OCI-M1 (cell line): ENCODE measurements at places on chromosomes 2 and 18.
A peak's percentile ranks its signal among the peaks of the same experiment; 100 is the strongest.

DNA sequence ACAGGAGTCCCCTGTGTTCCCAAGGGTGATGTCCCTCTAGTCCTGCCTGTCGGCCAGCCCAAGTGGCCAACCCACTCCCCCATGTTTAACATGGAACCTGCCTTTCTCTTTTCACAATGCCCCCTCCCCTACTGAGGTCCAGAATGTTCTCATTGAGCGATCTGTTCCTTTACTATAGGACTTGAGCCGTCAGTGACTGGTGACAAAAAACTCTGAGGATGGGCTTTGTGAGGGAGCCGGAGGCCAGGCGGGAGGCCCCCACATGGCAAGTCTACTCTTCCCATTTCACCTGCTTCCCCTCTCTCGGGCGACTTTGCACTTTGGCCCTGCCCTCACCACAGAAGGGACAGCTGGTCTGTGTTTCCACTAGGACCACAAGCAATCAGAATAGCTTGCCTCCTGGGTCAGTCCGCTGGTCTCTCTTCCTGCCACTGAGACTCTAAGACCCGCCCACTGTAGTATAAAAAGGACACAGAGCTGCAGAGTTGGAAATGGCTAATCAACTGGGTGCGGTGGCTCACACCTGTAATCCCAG, 146.5 kb upstream of the RAB12 start:
- no peak for DNase-seq

DNA sequence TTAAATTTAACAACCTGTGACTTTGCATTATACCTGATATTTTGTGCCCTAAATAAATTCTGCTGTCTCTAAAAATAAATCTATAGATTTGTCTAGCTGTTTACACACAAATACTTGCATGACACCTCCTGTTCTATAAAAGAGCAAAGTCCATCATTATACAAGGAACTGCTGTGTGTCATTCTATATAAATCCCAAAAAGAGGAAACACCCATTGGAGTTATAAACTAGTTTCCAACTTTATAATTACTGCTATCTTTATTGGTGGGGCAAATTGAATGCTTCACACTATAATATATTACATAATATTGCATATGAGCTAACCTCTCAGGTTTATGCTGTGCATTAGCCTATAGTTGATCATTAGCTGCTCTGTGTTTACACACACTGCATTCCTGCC, 504.4 kb downstream of the SATB2 start:
- no peak for DNase-seq

GRCh38 chr2:224523626-224524577, 61.3 kb downstream of the CUL3 start:
- DNase-seq, result no peak

DNA sequence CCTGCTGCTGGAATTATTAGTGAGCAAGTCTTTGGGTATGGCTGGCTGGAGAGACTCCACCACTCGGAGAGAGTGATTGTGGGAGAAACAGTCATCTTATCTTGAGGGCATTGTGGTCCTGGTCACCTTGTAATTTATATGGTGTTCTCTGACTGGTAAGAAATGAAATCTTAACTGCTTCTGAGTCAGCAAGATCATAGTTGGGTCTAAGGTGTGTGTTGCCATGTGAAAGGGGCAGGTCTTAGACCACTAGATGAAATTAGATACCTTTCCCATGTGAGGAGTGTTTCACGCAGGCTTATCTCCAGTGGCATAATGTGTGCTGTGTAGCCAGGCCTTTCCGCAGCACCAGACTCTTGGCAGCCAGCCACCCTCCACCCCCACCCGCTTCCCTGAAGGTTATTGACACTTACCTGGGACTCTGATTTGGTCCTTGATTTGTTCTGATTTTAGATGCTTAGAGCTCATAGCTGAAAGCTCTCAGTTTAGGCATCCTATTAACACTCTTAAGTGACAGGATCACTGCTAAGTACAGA, 7.7 kb downstream of the MAPRE3 start:
- peak; percentile 76 for DNase-seq

DNA sequence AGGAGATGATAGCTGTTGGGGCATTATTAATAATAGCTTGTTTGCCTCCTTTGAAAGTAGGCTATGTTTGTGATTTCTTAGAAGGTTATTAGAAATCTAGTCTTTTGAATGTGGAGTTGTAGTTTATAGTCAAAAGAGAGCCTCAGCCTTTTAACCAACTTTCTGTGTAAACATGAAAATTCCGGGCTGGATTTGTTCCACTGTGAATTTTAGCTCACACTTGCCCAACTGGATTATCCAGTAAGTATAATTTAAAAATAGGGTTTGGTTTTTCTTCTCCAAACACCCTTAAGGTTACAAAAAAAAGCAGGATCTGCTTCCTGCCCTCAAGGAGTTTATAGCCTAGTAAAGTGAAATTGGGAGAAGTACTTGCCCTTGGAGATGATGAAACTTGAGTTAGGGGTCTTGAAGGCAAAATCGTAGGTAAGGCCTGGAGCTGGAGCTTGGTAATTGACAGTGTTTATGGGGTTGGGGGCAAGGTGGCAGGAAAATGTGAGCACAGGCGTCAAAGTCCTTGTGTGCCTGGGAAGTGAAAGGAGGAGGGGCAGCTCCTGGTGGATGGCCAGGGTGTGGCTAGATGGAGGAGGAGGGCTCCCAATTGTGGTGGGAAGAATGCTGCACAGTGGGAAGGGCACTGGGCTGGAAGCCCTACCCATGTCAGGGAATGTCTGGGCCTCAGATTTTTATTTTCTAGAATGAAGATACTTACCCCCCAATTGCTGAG, 21.3 kb downstream of the ITGA6 start:
- no peak for DNase-seq

DNA sequence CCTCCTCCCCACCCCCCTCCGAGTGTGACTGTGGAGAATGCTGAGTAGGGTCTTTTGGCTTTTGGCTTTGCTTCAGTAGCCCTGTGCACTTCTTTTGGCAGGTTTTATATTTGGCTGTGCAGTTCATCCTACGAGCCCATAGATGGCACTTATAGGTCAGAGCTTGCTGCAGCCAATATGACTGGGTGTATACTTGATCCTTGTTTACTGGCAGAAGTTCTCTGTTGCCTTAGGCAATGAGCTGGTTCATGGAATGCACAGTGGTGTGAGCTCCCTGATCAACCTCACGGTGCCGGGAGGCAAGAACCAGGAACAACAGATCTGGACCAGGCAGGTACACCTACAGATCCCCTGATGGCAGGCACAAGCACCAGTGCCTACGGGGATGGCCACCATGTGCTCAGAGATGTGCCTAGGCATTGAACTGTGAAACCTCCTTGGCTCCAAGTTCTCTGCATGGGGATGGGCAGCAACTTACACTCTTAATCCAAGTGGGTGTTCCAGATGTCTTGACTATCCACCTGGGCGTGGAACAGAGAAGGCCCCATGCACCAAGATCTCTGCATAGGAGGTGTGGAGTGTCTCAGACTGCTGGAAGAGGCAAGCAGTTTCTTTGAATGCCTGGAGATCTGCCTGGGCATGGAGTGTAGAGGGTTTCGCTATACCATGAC, 190.4 kb downstream of the KIAA1328 start:
- no peak for DNase-seq

GRCh38 chr2:1893856-1894255, 149.5 kb upstream of the PXDN start:
- no peak for DNase-seq

DNA sequence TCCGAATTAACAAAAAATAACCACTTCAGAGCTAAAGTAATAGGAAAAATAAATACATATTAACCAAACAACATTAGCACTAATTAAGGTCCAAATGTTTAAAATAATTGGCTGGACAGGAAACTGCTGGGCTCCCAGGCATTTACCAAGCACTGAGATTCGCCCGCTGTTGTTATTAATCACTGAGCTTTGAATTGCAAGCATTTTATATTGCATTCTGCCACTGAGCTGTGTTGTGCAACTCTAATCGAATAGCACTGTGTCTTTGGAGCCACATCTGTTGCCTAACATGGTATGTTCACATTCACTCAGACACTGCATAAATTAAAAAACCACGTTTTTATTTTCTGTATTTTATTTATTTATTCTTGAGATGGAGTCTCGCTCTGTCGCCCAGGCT, 88.9 kb downstream of the SOWAHC start:
- no peak for DNase-seq

GRCh38 chr2:12075603-12076002, 329.2 kb downstream of the LPIN1 start:
- no peak for DNase-seq

- DNase-seq, result no peak
These were observed 61.7 kb downstream of the CERS6 start for GRCh38 chr2:168517816-168518215.

GRCh38 chr2:230666446-230666845, 46.2 kb upstream of the CAB39 start:
- no peak for DNase-seq

DNA sequence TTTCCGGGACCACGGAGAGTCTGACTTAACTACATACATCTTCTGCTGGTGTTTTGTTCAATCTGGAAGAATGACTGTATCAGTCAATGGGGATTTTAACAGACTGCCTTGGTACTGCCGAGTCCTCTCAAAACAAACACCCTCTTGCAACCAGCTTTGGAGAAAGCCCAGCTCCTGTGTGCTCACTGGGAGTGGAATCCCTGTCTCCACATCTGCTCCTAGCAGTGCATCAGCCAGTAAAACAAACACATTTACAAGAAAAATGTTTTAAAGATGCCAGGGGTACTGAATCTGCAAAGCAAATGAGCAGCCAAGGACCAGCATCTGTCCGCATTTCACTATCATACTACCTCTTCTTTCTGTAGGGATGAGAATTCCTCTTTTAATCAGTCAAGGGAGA, 23.1 kb downstream of the ICOS start:
- DNase-seq, result no peak

GRCh38 chr2:43958397-43959275, 37.2 kb downstream of the LRPPRC start:
- DNase-seq, result no peak

DNA sequence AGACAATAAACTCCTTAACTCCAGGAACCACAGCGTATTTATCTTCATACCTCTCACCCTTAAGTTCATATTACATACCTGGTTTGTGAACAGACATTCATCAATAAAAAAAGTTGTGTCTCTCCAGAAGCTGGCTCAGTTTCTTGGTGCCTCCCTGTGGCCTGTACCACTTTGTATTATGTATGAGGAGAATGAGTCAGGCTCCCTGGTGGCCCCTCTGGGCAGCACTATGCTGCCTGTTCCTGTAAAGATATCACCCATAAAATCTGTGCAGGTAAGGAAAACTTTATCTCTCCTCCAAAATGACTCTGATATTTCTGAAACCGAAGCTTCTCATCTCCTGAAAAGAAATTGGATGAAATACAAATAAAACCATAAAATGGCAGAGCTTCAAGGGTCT, 198.4 kb upstream of the NT5C1B start:
- no peak for DNase-seq

GRCh38 chr2:240672076-240672700, 10.5 kb downstream of the AQP12B start:
- DNase-seq, result no peak

DNA sequence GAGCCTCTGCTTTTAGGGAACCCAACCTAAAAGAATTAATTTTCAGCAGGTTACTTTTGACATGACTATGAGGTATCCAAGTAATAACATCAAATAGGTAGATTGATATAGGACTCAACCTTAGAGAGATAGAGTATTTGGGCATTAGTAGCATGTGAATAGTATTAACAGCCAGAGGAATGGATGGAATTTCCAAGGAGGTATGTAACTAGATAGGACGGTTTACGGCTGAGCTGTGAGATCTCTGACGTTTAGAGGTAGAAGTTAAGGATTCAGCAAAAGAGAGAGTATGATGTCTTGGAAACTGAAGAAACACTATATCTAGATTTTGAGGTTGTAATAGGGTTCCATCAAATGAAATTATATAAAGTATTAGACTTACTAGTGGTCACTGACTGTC, 70.3 kb downstream of the HNMT start:
- no peak for DNase-seq

GRCh38 chr2:128310761-128311160, 7.9 kb downstream of the HS6ST1 start:
- DNase-seq, result no peak

GRCh38 chr2:174599310-174599921, 1.8 kb upstream of the WIPF1 start:
- DNase-seq, result no peak

GRCh38 chr2:83291083-83291482, 1168.0 kb downstream of the SUCLG1 start:
- no peak for DNase-seq

GRCh38 chr2:196399096-196399495, 227.7 kb upstream of the STK17B start:
- DNase-seq, result peak; percentile 59

DNA sequence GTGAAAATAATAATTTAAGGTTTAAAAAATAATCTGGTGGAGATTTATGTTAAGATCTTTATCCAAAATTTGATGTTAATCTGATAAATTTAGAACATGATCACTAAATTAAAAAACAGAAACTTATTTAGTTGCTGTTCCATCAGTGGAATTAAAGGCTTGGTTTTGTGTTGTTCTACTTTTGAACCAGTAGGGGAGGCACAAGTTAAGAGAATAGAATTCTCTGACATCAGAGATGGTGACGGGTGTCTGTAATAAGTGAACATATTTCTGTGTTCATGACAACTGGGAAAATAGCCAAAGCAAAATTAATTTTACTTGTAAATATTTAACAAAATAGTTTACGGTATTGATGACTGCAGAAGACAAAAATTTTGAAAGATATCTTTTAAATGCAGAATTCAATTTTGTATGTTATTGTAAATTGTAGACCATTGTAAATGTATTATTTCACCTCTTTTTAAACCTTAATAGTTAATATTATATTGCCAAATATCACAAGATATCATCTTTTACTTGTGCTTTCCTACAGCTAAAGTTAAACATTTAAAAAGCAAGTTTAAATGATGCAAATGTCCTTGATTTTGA, 106.0 kb downstream of the UBR3 start:
- peak; percentile 67 for DNase-seq

GRCh38 chr2:64115808-64116598, 28.2 kb downstream of the PELI1 start:
- DNase-seq, result no peak

DNA sequence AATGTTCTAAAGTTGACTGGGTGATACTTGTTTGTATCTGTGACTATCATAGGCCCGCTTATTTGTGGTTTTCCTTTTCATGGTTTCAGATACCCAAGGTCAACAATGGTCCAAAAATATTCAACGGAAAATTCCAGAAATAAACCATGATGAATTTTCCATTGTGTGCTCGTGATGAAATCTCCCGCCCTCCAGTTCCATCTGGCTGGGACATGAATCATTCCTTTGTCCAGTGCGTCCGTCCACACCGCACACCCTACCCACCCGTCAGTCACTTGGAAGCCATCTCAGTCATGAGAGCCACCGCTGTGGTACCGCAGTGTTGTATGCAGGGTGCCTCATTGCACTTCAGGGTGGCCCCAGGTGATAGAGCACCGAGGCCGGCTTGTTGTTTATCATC, 268.2 kb upstream of the PXDN start:
- DNase-seq, result no peak

- no peak for DNase-seq
These were observed 5.7 kb downstream of the ROCK1 start for GRCh38 chr18:21105936-21106335.

GRCh38 chr18:47986620-47987387, 56.3 kb upstream of the SMAD2 start:
- DNase-seq, result peak; percentile 12
